LNCaP clone FGC (cell line): ENCODE measurements at places on chromosomes 2 and 18.

DNA sequence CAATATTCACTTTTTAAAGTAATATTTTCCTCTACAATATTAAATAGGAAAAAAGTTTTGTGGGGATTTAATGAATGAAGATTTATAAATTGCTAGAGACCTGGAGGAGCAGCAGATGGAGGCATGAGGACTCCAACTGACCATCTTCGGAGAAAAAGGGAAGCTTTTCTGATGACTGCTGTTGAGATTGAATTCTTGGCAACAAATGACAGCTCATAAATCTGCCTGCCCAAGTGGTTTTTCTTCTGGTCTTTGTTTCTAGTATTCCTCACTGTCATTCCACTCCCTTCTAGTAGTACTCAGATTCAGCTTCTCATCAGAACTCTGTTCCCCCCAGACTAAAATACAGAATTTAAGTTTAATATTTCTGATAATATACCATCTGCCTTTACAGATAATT is 157.0 kb downstream of the EML6 start:
- DNase-seq = no peak

DNA sequence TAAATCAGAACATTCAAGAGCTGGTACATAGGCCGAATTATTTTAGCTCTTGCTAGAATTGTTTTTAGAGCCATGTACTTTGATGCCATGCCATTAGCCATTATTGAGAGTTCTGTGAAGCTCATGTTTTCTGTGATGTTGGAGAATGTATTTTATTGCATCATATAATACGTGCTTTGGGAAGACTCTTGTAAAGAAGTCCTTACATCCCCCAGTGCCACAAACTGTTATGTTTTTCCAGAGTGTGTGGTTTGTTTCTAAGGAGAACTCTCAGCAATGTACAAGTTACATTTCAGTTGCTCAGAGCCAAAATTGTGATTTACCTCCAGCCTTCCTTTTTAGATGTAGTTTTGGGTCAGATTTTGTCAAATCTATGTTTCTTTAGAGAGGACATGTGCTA is 148.6 kb downstream of the HAUS1 start:
- DNase-seq = no peak

DNA sequence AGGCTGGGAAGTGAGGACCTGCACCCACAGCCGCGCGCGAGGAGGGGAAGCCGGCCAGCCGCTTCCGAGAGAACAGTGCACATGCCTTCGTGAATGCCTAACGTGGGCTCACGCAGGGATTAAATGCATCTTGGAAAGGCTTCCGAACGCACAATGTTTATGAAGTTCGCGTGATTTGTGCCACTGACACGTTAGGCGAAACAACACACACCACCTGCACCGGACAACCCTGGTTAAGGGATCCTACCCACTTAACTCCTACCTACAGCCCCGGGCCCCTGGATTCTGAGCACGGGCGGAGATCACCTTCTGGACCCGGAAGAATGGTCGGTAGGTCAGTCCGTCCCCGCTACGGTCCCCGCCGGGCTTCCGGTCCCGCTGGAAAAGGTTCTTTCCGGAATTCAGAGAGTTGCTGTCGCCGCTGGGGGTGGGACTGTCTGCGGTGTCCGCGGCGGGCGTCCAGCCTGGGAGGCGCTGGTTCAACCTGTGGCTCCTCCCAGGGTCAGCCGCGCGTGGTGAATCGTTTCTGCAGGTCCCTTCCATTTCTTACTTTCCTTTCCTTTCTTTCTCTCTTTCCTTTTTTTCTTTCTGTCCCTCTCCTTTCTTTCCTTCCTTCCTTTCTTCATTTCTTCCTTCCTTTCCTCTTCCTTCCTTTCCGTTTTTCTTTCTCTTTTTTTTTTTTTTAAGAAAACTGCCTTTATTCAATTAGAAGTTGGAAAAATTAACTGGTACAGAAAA is at the start of gene MTIF2:
MTIF2 (minus strand) TSS at position 325 of the 738 bp plus-strand sequence. CDS start 5,373 bp downstream, outside the sequence.
- DNase-seq = peak; percentile 75

DNA sequence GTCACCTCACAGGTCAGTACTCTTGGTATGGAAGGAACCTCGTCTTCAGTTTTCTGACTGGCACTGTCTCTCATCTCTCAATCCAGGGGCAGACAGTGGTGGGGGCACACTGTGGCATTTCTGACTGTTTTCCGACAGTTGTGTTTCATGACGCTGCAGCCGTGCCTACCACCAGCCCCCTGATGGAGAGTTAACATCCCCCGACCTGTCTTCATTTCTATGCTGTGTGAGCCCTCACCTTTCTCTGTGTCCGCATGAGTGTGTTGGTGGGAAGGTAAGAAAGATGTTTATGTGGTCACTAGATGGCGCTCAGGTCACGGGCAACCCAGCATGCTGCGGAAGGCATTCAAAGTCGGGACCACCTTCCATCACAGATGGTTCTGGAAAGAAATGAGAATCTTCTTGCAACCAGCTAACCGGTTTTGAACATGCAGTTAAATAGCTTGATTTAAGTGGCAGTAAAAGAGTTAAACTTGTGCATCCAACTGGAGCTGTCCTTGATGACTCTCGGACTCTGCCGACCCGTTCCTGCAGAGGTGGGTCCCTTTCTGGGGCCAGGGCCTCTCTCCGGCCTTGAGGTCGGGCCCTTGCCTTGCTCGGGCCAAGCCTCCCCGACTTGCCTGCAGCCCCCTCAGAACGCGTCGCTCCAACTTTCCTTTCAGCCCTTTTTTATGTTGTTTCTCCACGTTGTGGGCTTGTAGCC is 92.4 kb downstream of the DYSF start:
- peak; percentile 7 for DNase-seq

DNA sequence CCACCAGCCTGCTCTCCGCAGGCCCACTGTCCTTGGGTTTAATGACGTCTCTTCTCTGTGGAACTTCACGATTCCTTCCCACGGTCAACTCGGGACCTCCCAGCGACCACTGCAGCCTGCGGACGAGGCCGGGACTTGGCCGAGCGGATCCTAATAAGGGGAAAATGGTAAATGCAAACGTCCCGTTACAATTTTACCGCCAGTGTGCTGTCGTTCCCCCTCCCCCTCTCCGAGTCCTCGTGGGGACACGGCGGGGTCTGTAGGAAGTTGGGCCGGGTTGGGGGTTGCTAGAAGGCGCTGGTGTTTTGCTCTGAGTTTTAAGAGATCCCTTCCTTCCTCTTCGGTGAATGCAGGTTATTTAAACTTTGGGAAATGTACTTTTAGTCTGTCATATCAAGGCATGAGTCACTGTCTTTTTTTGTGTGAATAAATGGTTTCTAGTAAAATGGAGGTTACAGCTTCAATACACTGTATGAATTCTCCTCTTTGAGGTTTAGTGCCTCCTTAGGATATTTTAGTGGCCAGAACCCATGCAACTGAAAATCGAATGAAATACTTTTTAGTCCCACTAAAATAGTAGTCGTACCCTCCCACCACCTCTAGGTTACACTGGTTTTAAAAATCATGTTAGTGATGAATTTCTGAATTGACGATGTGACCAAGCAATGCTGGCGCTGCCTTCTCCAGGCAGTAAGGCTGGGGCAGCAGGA is 2.3 kb downstream of the HOXD11 start:
- no peak for DNase-seq

- DNase-seq = no peak
Measured at GRCh38 chr2:111662771-111663470, 221.1 kb downstream of the ANAPC1 start.

DNA sequence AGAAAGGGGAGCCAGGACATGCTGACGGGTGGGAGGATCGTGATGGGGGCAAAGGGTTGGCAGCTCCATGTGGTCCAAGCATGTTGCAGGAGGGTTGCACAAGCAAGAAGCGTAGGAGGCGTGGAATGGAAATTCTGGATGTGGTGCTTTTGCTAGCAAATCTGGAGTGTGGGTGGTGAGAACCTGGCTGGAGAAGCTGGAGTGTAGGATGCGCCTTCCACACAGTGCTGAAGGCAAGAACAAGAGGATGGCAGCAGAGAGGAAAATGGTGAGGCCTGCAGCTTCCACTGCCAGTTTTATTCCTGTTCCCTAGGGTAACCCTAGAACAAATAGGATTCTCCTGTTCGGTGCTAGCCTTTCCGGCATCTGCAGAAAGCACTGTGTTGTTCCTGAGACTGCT is 22.4 kb downstream of the CREG2 start:
- no peak for DNase-seq

GRCh38 chr18:63005306-63005705 is 290.0 kb downstream of the PHLPP1 start:
- no peak for DNase-seq

GRCh38 chr2:238061315-238062202 is 758 bp downstream of the SCLY start:
- no peak for DNase-seq

DNA sequence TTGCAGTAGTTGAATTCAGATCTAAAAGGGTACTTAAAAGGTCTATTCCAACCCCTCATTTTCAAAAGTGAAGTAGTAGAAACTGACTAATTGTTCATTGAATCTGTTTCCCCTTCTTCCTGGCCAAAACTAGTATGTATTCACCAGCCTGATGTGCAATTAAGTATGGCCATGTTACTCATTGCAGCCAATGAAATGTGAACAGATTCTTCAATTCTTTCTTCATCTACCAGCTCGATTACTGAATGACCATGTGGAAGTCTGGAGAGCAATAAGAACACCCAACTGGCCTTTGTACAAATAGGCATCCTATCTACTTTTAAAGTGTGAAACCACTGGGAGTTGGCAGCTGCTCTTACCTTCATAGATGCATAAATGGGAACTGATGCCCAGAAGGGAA is 449.0 kb upstream of the ID2 start:
- no peak for DNase-seq

GRCh38 chr2:29166242-29167039 is 51.2 kb downstream of the CLIP4 start:
- no peak for DNase-seq

- no peak for DNase-seq
Measured at GRCh38 chr2:118993392-118993752, 51.4 kb downstream of the MARCO start.

GRCh38 chr2:3460831-3461800 is 58.2 kb downstream of the ADI1 start:
- no peak for DNase-seq

DNA sequence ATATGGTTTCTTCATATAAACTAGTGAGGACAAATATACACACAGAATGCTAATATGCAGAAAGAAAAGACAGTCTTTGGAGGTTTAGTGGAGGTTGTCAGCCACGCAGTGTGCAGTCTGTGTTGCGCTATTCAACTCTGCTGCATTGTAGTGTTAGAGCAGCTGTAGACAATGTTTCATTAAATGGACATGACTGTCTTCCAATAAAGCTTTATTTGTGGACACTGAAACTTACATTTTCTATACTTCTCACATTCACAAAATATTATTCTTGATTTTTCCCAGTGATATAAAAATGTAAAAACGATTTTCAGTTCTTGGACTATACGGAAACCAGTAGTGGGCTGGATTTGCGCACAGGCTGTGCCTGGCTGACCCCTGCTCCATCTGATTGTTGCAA is 13.3 kb downstream of the TTC27 start:
- DNase-seq = no peak

DNA sequence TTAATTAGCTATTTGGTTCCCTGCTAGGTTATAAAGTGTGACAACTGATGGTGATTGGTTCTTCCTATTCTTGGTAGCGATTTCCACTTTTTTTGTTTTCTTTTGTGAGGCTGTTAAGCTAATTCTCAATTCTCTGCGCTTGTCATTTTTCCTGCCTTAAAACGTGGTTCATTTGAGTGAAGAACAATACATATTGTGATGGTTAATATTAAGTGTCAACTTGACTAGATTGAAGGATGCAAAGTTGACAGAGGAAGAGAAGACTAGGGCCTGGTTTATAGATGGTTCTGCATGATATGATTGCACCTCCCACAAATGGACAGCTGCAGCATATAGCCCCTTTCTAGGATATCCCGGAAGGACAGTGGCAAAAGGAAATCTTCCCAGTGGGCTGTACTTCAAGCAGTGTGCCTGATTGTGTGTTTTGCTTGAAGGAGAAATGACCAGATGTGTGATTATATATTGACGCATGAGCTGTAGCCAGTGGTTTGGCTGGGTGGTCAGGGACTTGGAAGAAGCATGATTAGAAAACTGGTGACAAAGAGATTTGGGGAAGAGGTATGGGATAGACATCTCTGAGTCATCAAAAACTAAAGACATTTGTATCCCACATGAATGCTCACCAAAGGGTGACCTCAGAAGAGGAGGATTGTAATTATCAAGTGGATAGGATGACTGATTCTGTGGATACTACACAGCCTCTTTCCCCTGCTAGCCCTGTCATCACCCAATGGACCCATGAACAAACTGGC is 39.4 kb upstream of the ZNF804A start:
- no peak for DNase-seq

GRCh38 chr2:174121612-174122011 is 126.7 kb downstream of the OLA1 start:
- no peak for DNase-seq

DNA sequence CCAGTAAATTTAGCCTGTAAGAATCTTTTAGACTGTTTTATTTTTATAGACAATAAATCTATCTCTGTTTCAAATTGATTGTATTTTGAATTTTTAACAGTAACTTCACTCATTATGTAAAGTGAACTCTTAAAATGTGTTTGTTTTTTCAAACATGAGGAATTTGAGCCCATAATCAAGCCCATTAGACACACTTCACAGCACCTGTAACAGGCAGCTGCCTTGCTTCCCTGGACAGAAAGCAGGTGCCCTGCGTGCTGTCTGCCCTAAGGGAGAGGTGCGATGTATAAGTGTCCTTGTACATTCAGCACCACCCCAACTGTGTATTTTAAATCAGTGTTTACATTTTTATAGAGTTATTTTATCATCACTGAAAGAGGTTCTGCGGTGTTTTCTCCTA is 186.5 kb upstream of the TPO start:
- no peak for DNase-seq

DNA sequence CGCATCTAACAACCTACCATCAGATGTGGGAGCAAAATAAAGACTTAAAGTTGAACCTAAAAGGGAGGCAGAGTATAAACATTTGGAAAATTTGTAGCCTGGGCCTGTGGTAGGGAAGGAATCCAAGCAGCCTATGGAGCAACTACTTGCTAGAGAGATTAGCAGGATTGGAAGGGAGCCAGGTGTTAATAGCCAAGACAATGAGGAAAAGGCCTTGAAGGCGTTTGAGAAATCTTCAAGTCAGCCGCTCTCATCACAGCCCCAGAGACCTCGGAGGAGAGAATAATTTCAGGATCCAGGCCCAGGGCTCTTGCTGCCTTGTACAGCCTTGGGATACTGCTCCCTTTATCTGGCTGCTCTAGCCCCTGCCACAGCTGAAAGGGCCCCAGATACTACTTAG is 219.7 kb downstream of the THSD7B start:
- no peak for DNase-seq

DNA sequence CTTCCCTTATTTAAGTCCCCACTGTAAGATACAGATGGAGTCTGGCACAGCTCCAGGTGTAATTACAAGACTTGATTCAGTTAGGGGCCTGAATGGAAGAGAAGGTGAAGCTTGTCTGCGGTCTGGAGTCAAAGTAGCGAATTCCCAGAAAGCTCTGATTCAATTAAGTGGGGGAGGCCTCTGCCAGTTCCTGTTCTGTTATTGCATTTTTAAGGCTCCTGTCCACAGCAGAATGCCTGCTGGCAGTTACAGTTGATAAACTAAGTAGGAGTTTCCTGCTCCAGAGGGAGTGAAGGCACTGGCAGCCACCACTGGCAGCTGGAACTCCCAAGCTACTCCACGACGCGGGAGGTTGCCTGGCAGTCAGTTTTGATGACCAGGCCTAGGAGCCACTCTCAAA is 181.1 kb downstream of the SOCS6 start:
- no peak for DNase-seq

GRCh38 chr2:59756150-59756549 is 797.3 kb downstream of the BCL11A start:
- DNase-seq = no peak
